ENCODE measurements at places on chromosomes 16 and 17.

DNA sequence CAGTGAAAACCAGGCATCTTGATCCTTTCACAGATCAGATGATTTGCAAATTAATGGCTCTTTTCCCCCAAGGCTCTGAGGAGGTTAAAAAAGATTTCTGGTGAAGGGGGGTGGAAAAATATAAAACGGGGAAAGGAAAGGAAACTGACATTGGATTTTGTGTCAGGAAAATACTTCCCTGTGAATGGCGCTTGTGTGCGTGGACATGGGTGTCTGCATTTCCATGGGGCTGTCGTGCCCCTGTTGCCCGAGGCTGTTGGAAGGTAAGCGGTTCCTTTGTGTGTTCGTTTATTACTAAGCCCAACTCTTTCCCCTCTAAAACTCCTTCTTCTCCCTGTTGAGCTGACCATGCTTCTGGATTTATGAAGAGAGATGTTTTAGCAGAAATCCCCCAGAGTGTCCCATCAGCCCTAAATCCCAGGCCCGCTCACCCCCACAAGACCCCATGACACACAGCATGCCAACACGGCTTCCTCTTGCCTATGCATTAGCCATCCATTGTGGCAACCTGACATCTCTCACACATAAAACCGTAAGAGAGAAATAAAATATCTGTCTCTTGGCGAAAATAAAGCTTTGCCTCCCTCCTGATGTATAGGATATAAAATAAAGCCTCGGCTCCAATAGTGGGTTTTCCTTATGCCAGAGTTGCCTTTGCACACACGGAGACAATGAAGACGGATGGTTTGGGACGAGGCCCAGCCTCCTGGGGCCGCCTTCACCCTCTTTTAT lies 7.3 kb upstream of the LHX1 start:
- no peak for DNase-seq

- no peak for DNase-seq
These were observed 3.7 kb downstream of the HPR start for GRCh38 chr16:72066747-72067146.

DNA sequence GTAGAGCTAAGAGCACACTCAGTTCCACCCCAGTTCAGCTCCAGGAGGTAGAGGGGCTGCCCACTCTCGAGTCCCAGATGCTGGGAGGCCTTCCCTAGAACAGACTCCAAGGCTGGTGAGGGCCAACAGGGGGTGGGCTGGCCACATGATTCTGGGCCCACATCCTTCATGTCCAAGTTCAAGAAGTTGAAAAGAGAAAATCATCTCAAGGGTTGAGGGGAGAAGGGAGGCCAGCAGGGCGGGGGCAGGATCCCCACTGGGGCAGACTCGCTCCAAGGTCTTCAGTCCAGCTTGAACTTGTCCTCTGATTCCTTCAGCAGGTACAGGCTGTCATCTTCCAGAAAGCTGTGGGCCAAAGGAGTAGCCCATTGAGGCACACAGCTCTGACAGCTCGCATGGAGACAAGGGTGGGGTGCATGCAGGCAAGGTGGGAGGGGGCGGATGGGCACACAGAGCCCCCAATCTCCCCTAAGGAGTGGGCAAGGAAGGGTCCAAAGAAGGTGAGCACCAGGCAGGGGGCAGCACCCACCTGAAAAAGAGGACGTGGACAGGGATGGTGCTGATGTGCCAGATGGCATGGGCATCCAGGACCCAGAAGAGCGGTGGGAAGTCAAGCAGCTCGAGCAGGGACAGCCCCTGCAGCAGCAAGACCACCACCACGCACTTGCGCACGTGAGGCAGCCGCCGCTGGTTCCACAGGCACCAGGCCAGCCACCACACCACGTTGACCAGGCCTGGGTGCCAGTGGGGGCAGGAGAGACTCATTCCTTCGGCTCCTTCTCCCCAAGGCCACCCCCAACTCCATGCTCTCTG lies 4.5 kb downstream of the PNMT start:
- no peak for DNase-seq

GRCh38 chr16:15857724-15858560 lies 1.1 kb upstream of the MYH11 start:
- DNase-seq, result no peak

- DNase-seq, result no peak
These were observed 12.7 kb downstream of the SPNS2 start for GRCh38 chr17:4511199-4511932.

- DNase-seq, result no peak
These were observed 45.4 kb downstream of the SOX8 start for GRCh38 chr16:1026784-1027500.

GRCh38 chr17:59361386-59361785 lies 29.9 kb downstream of the YPEL2 start:
- DNase-seq, result no peak

DNA sequence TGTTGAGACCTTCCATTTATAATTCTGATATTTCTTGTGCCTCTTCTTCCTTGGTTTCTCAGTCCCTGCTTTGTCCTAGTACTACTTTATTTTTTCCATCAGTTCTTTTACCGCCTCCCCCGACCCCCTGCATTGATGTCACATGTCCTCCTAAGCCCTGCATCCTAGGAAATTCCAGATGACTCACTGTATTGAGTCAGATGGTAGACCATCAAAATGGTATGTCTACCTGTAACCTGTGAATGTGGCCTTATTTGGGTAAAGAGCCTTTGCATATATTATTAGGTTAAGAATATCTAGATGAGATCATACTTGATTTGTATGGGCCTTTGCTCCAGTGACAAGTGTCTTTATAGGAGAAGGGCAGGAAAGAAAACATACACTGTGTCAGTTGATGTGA lies 515.3 kb upstream of the CA10 start:
- no peak for DNase-seq

DNA sequence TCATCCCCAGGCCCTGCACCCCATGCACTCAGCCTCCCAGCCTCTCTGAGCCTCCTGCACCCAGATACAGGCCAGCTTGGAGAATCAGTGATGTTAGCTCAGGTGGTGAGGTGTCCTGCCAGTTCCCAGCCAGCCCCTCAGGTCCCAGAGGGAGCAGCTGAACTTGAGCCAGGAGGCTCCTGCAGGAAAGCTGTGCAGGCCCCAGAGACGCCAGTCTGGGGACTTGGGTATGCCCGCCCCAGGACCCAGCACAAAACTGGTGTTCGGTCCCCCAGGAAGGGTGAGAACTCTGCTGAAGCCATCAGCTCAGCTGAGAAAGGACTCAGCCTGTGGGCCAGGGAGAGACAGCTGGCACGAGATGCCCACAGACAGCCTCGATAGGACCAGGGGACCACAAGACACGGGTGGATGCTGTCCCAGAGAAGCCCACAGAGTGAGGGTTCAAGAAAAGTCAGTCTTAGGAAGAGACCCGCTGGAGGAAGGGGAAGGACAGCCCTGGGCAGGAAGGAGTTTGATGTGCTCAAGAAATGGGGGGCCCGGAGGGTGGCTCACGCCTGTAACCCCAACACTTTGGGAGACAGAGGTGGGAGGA lies 11.0 kb downstream of the ENDOV start:
- no peak for DNase-seq

DNA sequence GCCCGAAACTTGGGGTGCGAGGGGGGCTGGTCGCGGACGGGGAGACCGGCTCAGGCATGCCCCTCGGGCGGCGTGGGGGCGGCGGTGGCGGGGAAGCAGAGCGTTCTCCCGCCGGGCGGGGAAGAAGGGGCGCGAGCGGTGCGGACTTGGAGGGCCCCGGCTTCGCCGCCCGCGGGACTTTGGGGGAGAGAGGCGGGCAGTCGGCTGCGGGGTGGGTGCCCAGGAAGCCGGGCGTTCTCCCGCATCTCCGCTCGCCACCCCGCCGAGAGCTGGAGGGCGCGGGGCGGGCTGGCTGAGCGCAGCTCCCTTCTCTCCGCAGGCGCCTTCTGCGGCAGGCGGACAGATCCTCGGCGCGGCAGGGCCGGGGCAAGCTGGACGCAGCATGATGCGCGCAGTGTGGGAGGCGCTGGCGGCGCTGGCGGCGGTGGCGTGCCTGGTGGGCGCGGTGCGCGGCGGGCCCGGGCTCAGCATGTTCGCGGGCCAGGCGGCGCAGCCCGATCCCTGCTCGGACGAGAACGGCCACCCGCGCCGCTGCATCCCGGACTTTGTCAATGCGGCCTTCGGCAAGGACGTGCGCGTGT lies 772 bp downstream of the NTN1 start:
- DNase-seq, result no peak

DNA sequence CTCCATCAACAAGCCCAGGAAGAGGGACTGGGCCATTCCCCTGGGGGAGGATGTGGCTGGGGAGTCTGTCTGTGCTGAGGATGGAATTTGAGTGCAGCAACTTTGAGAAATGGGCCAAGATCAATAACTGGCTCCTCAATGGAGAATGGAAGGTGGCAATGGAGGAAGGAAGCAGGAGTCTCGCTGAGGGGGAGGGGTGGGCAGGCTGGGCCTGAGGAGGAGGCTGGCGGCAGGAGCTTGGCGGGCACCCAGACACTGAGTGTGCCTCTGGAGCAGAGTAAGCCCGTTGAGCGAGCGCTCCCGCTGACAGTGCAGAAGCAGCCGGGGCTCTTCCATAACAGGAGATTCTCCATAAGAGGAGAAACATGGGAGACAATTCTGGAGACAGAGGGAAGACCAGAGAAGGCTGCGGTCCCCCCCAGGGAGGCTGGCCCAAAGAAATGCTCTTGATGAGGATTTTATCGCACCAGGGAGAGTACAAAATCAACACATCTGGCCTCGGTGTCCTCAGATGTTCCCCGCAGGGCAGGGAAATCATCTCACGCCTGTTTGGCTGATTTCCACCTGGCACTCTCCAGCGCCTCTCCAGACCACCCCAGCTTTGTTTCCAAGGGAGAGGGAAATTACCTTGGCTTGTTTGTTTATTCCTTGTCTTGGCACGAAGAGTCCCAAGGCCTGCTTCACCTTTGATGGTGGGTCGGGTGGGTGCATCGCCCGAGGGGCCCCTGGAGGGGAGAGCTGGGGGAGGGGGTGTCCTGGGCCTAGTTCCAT lies 2.8 kb upstream of the MMP15 start:
- DNase-seq, result no peak

DNA sequence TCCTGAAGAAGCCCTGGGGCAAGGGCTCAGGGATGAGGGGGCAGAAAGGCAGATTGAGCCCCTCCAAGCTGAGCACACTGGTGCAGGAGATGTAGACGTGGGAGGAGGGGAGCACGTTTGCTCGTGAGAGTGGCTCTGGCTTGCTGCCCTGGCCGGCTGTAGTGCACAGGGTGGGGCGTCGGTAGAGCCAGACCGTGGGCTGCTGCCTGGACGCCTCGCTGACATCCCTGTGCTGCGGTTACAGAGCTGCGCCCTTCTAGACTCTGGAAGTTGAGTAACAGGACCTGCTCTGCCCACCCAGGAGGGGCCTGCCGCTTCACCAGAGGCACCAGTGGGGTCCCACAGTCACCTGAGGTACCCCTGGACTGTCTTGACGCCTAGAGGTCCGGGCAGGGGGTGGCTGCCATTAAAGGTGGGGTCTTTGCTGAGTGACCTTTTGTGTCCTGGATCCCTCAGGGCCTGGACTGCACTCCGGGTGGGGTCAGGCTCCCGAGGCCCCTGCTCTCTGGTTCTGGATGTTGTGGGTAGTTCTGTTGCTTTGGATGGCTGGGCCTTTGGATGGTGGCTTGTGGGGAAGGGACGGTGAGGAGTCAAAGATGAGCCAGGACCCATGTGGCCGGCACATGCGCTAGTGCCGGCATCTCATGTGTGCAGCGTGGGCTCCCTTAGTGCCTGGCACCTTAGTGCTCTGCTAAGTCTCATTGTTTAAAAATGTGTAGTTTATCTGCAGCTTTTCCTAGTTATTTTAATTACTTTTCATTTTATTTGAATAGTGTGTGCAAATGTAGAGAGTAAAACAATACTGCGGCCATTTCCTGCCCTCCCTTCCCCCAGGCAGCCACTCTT lies 41.7 kb downstream of the PGS1 start:
- DNase-seq, result no peak

DNA sequence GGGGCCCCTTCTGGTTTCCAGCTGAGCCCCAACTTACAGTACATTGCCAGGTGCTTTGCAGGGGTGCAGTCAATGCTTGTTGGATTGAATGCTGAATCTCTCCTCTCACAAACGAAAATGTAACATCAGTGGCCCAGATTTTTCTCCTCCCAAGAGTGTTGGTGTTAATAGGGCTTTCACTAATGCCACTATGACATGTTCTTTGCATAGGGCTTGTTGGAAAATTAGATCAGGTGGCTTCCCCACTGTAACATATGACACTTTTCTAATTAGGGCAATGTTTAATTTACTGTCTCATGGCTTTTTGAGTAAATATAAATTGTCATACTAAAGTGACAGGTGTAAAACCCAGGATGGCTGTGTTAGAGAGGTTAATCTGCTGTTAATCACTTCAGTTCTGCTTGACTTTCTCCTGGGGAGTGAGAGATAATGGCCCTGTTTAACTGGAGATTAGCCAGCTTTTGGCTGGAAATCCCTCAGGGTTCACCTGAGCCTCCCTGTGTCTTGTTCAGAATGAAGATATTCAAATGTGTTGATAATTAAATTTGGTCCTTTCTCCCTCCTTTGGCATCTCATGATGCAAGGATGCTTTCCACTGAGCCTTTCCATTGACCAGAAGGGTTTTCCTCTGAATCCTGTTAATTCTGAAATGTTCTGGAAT lies 502.3 kb downstream of the RBFOX1 start:
- DNase-seq, result no peak

DNA sequence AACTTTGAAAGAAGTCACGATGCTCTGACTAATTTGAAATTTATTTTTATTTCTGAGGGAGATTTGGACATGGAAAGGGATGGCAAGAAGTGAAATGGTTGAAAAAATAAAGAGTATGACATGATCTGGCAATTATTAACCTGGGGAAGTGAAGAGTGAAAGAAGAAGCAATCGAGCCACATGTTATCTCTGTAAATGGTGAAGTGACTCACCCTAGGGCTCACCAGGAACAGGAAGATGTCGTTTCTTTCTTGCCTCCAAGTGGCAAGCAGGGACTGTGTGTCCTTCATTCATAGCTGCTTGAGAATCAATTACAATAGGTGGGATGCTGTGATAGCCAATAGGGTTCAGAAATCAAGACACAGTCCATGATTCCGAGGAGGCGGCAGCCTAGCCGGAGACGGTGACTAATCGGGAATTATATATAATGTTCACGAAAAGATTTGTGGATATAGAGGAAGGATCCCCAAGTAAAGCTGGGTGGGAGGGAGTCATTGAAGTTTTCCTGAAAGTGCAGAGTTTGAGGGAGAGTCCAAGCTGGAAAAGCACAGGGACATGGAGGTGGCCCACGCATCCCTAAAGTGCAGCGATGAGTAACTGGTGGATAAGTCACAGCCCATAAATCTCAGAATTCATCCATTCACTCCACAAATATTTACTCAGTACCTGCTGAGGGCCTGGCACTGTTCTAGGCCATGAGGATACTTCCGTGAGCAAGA lies 18.2 kb upstream of the KRT20 start:
- no peak for DNase-seq

DNA sequence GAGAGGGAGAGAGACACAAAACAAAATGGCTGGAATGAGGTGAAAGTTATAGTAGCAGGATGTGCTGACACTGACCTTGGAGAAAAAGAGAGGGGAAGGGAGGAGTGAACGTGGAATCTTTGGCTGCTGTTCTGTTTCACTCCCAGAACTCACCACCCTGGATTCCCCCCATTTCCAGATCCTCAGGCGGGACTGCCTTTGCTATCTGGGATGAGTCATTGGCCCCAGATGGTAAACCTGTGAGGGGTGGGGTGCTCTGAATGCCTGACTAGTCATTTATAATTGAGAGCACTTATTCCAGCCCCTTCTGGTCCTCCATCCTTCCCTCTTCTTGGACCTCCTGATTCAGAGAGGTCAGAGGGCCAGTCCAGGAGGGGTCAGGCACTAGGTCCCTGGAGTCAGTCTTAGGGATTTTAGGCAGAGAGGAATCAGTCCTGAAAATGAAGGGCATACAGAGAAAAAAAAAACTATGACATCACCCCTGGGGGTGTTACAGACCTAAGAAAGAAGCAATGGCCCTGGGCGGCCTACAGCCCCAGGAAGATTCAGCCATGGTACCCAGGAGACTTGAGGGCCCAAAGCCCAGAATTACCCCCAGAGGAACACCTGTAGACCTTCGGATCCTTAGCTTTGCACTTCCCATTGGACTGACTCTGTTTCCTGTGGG lies 2.2 kb upstream of the ZG16 start:
- DNase-seq, result no peak

Data from right renal cortex interstitium (tissue), 3 donors.